ENCODE measurements at places on chromosomes 16 and 17.

DNA sequence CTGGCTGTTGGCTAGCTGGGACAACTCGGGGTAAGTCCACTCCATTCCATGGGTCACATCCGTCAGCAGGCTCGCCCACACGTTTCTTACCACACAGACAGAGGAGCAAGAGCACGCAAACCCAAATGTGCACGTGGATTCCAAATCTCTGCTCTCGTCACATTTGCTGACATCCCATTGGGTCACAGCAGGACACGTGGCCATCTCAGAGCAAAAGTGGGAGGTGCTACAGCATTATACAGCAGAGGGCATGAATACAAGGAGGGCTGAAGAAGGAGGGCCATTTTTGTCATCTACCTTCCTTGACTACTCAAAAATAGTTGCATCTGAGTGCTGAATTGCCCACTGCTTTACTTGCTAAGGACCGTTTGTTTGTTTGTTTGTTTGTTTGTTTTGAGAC lies 84.7 kb downstream of the RBBP6 start:
- DNase-seq = no peak

- DNase-seq = no peak
These were observed 117.9 kb downstream of the SPACA3 start for GRCh38 chr17:33109336-33110072.

DNA sequence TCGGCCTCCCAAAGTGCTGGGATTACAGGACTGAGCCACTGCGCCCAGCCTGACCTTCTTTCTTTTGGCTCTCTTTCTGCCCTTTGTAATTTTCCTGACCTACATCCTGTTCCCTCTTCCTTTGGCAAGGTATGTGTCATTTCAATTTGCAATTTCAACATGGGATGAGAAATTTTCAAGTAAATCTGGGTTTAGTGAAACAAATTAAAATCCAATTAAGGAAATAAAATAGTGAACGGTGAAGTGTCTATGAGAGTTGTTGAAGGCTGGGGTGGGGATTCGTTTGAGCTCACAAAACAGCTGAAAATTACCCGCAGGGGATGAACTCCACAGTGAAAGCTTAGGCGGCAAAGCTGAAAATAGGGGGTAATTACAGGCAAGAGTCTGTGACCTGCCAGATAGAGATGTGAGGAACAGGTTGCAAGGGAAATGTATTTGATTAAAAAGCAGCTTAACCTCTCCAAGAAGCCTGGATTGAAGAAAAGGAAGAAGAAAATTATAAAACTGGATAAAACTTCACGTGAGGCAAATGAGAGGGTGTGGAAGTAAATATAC lies 277.7 kb downstream of the UTP18 start:
- DNase-seq = no peak

GRCh38 chr16:78462288-78463208 lies 363.1 kb downstream of the WWOX start:
- no peak for DNase-seq

DNA sequence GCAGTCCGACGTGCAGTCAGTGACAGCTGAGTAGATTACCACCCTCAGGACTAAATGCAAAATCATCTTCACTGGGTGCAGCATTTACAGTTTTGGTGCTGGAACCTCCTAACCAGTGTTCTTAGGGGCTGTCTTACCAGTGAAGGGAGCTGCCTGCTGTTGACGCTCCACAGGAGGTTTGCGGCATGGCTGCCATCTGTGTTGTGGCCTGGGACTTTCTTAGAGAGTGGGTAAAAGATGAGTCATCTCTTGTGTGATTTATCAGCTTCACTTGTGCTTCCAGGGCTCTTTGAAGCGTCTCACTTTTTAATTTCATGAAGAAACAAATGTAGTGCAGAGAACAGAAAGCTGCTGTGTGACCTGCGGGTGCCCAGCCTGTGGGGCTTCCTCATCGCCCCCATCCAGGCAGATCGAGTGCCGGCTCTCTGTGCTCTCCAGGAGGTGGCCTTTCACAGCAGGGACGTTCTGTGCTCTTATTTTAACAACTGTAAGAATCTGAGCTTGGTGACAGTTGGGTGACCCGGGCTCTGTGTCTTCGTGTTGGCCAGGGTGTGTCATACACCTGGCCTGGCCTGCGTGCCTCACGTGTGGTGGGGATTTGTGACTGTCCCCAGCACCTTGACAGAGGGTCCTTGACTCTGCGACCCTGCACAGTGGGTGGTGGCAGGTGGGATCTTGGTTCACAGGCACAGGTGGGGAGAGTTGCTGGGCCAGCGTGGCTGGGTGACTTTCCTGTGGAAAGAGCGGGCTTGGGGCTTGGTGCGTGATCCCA lies 24.3 kb upstream of the ZNF750 start:
- peak; percentile 57 for DNase-seq

- peak; percentile 69 for DNase-seq
These were observed 5.9 kb downstream of the HAS3 start for GRCh38 chr16:69111216-69111875.

DNA sequence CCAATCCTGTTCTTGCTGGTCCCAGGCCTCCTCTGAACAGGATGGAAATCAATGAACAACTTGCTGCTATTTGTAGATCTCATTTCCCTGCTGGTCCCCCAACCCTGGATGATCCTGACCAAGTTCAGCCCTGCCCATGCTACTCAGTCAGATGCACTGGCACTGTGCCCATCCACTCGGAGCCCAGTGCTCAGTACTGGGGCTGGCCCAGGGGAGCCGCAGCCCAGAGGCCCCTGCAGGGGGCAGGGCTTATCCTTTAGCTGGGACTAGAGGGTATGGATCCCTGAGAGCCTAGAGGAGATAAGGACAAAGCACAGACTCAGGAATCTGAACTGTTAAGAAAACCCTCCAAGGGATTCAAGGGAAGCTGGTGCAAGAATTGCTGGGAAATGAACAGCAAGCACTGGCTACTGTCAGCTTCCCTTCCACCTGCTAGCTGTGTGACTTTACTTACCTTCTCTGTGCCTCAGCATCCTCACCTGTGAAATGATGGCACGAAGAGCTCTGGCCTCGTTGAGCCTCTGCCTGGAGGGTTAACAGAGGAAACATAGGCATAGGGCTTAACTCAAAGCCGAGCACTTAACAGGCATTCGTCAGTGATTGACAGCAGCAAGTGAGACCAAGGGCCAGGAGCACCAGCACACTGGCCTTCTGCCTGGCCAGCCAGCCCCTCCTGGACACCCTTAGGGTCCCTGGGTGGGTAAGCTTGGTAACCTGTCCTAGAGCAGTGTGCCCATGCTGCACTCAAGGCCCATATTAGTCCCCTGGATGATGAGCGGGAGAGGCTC lies 29.8 kb upstream of the C1QL1 start:
- DNase-seq = peak; percentile 33

DNA sequence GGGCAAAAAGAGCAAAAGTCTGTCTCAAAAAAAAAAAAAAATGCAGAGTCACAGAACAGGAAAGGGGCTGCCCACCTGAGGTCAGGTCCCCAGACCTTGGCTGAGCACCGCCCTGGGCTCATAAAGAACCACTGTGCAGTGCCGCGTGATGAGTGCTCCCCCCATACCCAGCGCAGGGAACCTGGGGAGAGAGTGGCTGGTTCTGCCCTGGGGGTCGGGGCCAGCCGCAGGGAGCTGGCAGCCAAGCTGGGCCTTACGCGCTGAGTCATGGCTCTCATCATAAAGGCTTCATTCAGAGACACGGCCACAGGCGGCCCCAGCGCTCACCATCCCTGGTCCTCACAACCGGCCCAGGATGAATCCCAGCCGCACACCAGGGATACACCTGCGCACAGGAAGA lies 80.7 kb downstream of the RAB11FIP4 start:
- DNase-seq = no peak

DNA sequence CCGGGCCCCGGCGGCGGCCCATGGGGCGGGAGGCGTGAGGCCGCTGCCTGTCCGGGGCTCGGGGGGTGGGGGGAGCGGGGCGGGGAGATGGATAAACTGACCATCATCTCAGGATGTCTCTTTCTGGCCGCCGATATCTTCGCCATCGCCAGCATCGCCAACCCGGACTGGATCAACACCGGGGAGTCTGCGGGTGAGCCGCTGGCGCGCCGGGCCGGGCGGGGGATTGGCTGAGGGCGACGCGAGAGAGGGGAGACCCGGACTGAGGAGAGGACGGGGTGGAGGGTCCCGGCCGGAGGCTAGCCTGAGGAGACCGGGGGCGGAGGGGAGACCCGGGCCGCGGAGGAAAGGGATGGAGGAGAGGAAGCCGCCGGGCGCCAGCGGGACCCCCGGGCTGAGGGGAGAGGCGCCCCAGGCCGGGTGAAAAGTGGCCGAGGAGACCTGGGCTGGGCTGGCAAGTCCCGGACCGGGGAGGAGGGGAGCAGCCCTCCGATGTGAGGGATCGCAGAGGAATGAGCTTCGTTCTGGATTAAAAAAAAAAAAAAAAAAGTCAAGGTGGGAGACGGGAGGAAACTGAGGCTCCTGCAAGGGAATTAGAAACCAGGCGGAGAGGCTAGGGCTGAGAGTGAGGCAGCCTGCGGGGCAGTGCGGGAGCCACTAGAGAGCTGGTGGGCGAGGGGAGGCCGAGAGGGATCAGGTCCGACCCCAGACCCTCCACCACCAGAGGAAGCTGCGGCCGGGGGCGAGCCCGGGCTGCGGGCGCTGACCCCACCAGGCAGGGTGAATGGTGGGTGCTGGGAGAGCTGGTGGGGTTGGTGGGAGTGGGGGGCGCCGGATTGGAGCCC lies 526 bp downstream of the MOSMO start:
- no peak for DNase-seq

GRCh38 chr16:10883004-10883403 lies 6.0 kb downstream of the CIITA start:
- DNase-seq = no peak

- peak; percentile 48 for DNase-seq
These were observed 18.3 kb downstream of the ZSWIM7 start for GRCh38 chr17:15981208-15981607.

GRCh38 chr17:7574176-7574953 lies 5.1 kb upstream of the CD68 start:
- no peak for DNase-seq

- no peak for DNase-seq
These were observed 13.8 kb upstream of the DLX4 start for GRCh38 chr17:49955157-49955556.

- no peak for DNase-seq
These were observed 19.1 kb upstream of the APOH start for GRCh38 chr17:66248285-66248684.

GRCh38 chr16:56841233-56841632 lies 23.8 kb upstream of the SLC12A3 start:
- DNase-seq = no peak

GRCh38 chr16:3328104-3328503 lies 22.8 kb downstream of the ZNF75A start:
- no peak for DNase-seq

DNA sequence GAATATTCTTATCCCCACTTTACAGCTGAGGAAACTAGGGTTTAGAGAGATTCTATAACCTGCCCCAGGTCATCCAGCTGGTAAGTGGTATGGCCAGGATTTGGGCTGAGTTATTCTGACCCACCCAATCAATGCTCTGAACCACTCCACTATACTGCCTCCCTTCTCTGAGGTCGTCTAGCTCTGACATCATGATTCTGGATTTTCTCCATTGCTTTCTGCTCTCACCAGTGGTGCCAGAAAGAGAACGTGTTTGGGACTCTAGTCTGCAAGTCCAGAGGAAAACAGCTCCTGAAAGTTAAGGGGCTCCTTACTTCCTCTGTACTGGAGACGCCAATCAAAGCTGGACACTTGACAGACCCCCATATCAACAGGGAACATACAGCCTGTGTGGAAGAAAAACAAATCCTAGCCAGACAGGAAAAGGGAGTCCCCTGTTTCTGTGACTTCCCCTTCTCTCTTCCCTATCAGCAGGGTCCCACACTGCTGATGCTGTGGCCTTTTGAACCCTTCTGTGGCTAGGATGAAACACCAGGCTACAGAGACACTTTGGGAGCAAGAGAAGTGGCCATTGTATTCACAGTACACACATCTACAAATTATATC lies 6.0 kb upstream of the EZH1 start:
- DNase-seq = peak; percentile 28

- DNase-seq = no peak
These were observed 1.3 kb upstream of the MTSS2 start for GRCh38 chr16:70687102-70687511.

DNA sequence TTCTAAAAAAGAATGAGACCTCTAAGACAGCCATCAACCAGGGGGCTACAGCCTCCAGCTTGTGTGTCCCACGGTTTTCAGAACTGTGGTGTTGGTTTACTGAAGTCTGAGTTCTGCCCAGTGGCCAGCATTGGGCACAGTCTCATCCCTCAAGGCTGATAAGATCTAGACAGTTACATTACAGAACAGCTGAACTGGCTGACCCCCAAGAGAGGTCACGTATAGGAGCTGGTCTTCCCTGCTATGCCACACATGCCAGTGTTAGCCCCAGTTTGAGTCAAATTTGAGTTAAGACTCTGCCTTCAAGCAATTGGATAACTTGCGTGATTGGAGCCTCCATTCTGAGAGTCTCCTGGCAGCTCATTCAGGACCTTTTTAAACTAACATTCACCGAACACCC lies 14.8 kb upstream of the NUP93 start:
- DNase-seq = peak; percentile 51

- no peak for DNase-seq
These were observed 29.3 kb downstream of the CFAP20 start for GRCh38 chr16:58099956-58100300.

DNA sequence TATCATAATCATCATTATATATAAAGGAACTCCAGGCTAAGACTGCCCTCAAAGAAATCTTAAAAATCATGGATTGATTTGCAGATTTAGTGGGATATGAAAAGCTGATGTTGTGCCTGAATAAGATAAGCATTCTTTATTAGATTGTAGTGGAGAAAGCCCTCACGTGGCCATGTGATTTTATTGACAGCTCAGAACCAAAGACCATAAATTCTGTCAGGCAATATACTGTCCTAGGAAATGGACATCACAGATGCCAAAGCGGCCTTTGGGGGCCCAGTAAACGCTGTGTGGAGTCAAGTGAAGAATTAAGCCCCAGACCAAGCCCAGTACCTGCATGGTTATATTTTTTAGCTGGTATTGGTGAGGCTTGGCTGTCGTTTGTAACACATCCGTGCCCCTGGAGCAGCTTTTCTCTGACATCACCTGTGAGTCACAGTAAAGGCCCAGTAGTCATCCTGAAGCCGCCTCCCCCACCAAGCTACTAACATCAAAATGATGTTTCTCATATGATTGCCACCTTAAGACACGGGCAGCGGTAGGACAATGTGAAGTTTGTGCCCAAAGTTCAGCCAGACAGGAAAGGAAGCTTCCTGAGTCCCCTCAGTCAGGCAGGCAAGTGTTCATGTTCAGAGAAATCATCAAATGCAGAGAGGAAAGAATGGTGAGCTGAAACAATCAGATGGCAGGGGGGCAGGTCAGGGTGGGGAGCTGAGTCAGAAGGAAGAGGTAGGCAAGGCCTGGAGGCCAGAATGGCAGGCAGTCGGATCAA lies 209.4 kb downstream of the IRX3 start:
- DNase-seq = no peak

DNA sequence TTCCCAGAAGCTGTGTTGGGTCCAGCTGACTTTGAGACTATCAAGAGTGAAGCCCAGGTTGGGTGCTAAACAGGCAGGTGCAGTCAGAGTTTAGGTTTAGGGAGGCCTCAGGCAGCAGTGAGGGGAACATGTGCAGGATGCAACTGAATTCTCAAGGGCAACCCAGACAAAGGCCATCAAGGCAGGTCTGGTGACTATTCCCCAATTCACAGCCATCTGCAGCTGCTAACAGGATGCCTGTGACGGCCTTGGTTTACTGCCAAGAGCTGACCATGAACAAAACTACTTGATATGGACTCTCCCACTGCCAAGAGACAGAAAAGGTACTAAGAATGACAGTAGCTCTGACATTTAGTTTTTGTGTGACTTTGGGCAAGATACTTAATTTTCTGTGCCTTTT lies 45.2 kb upstream of the BCAR1 start:
- no peak for DNase-seq
